IPS DF 19.7 (cell line): ENCODE measurements at places on chromosomes 11 and 22.

DNA sequence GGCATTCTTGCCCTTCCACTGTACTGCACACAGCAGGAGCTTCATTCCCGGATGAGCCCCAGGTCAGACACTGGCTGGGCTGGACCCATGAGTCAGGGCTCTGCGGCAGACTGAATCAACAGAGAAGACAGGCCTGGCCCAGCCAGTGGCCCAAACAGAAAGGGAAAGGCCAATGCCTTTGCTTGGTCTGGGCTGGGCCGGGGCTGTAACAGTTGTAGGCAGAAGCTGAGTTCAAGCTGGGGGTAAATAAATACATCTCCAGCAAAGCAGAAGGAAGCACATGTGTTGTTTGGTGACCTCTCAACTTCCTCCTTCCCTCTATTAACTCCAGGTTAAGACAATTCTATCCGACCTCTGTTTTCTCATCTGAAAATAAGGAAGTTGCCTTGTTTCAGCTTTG lies 1.8 kb upstream of the SMIM35 start:
- DNase-seq, result no peak

DNA sequence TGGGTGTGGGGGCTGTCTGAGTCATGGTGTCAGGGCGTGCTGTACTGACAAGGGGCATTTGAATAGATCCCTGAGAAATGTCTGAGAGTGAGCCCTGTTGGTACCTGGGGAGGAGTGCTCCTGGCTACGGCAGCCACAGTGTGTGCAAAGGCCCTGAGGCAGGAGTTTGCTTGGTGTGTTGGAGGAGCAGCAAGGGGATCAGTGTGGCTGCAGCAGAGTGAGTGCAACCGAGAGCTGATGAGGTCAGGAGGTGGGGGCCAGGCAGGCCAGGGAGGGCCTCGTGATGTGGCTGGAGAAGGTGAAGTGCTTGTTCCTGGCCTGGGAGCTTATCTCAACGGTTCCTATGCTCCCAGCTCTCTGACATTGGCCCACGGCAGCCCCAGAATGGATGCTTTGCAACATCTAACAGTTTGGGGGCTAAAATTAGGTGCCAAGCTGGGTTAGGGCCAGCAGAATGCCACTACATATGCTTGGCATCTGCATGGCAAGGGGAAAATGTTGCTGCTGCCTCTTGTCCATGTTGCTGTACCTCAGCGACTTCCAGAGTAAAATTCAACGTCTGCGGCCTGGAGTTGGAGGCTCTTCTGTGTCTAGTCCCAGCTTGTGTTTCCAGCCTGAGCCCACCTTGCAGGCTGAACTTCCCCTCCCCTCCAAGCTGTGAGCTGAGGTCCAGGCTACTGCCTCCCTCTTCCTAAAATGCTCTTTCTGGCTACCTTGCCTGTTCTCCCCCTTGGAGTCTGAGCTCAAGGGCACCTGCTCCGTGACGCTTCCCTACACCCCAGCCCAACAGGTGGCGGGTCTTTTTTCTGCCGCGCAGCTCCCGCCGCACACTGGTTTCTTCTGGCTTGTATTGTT lies 48.2 kb upstream of the MYEOV start:
- DNase-seq, result no peak

- DNase-seq, result no peak
Measured at GRCh38 chr22:25112538-25113253, 87.0 kb upstream of the CRYBB3 start.

DNA sequence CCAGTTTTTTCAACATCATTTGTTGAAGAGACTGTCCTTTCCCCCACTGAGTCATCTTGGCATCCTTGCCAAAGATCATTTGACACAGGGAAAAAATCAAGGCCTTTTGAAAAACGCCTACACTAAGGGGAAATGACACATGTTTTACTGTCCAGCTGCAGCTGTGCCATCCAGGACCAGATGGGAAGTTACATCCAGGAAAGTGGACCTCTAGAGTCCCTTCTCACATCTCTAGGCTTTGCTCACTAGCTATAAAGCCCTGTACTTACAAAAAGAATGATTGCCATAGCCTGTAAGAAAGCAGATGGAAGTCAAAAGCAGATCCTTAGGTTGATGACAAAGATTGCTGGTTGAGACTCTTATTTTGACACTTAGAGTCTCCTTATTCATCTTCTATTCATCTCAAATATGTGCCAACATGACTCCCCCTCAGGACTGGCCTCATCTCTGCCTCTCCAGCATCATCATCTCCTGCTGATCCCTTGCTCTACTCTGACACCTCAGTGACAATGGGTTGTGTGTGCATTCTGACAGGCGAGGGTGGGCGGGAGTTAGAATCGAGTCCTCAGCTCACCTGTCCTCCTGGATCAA lies 22.8 kb downstream of the OSBP2 start:
- DNase-seq, result no peak

DNA sequence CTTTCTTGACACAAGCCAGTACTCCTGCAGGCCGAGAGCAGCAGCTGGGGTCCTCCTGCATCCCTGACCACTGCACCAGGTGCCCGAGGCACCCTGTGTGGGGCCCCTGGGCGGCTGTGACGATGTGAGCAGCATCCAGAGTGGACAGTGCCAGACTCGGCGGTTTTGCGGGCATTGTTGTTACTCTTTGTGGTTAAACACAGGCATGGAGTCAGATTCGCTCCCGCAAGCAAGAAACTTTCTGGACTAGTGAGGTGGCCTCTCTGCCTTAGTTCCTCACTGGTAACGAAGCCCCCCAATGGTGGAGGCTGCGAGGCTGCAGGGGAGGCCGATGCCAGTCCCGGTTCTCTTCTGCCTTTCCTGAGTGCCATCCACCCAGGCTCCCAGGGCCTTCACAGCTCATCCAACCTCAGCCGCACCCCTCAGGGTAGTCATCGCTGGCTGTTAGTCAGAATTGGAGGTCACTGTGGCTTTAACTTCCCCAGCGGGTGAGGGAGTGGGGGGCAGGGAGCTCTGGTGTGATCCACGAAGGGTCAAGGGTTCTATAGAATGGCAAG lies 3.7 kb upstream of the CLDN5 start:
- no peak for DNase-seq

DNA sequence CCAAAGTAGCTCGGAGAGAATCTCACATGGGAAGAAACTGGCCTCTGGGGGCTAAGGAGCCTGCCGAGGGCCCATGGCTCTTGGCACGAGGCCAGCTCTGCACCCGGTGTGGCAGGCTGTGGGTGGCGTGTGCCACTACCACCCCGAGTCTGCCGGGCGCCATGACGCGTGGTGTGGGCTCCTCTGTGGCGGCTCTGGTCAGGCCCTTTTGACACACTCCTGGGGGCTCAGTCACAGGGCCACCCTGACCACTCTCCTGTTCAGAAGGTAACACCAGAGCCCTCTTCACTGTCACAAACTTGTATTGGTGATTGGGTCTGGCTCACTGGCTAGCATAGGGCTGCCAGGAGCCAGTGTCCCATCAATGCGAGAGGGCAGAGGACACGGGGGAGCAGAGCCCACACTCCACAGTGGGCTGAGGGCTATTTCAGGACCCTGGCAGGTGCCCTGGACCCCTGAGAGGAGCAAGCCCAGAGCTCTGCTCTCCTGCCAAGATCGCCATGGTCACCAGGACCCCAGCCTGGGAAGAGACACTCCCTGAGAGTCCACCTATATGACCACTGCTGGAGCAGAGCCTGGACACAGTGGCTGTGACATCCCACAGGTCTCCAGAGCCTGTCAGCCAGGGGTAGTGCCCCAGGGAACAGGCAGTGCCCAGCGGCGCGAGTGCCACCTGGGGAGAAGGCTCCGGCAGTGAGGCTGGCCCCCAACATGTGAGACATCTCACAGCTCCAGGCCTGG lies 8.6 kb upstream of the PPM1F start:
- no peak for DNase-seq

- DNase-seq, result no peak
Measured at GRCh38 chr22:33772745-33773144, 147.5 kb downstream of the LARGE1 start.

DNA sequence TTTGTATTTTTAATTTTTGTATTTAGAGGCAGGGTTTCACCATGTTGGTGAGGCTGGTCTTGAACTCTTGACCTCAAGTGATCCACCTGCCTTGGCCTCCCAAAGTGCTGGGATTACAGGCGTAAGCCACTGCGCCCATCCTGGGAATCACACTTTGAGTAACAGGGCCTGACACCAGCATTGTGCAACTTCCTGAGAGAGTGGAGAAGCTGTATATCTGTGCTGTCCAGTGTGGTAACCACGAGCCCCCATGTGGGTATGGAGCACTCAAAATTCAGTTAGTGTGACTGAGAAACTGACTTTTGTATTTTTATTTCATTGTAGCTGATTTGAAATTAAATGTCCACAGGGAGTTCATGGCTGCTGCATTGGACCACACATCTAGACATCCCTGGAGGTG lies 36.2 kb downstream of the MPPED1 start:
- DNase-seq, result no peak

DNA sequence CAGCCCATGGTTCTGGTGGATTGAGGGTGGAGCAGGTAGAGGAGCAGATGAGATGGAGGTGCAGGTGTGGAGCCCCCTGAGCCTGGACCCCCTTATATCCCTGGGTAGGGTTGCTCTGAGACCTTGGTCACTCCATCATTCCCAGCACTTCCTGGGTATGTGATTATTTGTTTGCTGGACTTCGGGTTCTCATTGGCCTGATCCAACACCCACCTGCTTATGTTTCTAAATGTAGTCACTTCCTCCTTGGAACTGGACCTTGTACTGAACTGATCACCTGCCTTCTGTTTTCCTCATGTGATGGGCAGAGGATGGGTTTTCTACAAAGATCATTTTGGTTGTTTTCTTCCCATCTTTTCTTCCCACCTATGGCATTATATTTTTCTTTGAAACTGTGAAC lies at the start of gene KRTAP5-4:
KRTAP5-4 (minus strand) TSS at position 53 of the 400 bp plus-strand sequence; CDS start at position 8, 45 bp downstream.
- no peak for DNase-seq

DNA sequence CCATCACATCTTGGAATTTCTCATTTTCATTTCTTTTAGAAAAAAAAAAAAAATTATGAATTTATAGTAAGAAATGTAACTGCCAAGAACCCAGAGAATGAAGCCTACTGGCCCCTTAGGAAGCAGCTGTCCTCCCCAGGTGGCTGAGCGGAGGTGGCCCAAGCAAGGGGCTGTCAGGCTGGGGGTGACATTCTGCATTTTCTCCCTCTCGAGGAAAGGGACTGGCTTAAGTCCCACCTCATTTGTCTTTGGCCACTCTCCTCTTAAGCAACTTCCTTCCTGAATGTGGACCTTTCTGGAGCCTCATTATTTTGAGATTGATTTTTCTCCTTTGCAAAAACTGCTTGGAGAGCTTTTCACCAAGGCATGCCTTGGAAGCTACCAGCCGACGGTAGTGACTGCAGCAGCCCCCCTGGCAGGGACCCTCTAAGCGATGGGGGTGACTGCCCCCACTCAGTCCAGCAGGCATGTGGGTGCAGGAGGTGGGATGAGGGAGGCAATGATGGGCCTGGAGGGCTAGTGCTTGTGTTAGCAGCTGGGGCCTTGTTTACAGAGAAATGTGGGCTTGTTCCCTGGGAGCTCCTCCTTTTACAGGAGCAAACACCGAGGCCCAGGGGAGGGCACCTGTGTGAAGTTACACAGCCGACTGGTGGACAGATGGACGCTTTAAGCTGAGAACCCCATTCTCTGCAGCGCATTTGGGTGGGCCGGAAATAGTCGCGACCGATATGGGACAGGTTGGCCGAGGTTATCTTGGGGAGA lies 111.7 kb downstream of the MORC2 start:
- DNase-seq, result no peak

DNA sequence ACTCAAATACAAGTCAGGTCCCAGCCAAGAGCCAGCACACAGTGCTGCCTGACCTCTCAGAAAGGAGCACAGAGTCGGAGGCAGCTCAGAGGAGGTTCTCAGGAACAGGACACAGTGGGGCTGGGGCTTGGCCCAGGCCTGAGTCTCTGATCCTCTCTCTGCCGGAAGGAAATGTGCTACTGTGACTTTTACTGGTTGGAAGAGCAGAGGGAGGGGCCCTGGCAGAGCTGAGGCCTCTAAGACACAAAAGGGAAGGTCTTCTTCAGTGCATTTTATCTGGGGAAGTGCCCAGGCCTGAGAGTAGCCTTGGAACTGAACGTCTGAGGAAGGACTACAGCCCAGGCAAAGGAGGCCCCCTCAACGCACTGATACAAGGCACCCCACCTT lies 16.2 kb upstream of the CASTOR1 start:
- no peak for DNase-seq

- DNase-seq, result no peak
Measured at GRCh38 chr11:75852406-75853017, 37.5 kb downstream of the UVRAG start.

- DNase-seq, result no peak
Measured at GRCh38 chr11:117932947-117933346, 3.7 kb upstream of the TMPRSS13 start.

- DNase-seq, result peak; percentile 48
Measured at GRCh38 chr11:70471254-70471653, 72.9 kb downstream of the CTTN start.

DNA sequence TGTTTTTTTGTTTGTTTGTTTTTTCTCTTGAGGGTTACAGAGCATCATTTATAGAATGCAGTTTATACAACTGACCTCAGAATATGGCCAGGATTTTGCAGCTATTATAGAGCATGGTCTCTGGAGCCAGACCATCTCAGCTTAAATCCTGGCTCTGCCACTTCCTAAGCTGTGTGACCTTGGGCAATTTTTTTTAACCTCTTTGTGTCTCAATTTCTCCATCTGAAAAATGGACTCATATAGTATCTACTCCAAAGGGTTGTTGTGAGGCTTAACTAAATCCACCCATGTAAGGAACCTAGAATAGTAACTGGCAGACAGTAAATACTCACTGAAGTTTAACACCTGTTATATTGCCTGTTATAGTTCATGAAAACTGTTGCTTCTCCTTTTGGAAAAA lies 8.3 kb upstream of the DGAT2 start:
- DNase-seq, result no peak

GRCh38 chr11:12167061-12168000 lies 56.9 kb downstream of the MICAL2 start:
- no peak for DNase-seq

DNA sequence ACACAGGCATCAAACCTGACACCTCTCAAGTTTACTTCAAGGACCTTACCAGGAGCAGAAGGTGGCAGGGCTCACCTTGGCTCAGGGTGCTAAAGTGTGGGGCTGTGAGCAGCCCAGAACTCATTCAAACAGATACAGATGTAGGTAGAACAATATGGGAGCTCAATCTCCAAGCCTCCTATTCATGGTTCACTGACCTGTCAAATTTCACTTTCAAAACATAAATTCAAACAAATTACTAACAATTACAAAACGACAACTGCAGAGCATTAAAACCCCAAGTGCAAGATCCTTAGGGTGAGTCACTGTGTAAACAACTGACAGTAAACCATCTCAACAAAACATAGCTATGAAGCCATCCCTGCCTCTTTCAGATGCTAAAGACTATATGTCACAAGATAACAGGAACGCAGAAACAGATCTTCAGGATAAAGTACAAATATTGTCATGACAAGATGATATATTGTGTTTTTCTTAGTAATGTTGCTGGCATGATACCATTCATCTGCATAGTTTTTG lies 303.5 kb upstream of the ANO3 start:
- DNase-seq, result no peak

DNA sequence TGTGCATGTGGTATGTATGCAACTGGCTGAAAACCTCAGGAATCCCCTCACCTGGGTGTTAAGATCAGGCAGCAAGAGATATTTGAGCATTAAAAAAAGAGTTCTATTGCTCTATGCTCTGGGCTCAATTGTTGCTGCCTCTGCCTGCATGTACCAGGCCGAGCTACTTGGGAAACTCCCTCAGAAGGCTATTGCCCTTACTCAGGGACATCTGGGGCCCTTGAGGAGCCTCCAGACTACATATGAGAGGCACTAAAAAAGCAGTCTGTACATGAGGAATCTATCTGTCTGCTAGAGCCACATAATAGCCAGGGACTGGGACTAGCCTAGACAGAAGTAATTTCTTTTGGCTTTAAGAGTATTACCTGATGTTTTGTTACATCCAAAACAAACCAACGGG lies 120.1 kb downstream of the SWAP70 start:
- DNase-seq, result no peak
